ENCODE measurements at places on chromosomes 5 and 9.
A peak's percentile ranks its signal among the peaks of the same experiment; 100 is the strongest.

DNA sequence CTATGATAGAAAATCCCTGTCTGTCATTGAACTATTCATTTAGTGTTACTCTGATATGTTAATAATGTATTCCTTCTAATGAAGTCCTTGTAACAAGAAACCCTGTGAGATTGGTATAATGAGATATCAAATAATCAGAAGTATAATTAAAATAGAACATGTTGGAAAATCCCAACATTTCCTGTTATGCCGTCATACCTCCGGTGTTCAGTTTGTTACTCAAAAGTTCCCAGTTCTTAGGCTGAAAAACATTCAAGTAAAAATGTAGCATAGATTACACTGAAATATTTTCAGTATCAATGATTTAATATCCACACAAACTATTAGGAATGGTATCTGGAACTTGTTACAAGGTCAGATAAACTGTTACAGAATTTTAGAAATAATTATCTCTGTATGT lies 227.5 kb downstream of the GNA14 start:
- no peak for DNase-seq

DNA sequence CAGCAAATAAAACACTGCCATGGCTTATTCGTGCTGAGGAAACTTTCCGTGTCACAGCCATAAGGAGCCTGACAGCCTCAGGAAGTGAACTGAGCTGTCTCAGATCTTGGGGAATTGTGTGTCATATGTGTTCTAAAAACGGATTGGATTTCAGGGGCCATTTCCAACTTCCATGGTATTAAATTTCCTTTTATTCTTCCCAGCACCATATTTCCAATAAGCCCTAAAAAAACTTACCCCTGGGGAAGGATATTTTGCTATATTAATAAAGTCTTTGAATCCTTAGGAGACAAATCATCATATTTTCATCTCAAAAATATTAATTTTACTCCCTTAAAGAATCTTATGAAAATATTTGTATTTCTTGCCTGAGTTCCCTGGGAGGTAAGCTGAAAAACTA lies 93.9 kb downstream of the LHFPL2 start:
- DNase-seq: no peak

- DNase-seq: peak; percentile 83
These were observed at the start of gene SFXN1 for GRCh38 chr5:175478384-175479124. TSS of gene SFXN1 (plus strand) at chr5:175478560. CDS start at chr5:175492104, 13,544 bp downstream.

- DNase-seq: no peak
These were observed 31.1 kb upstream of the CPLX2 start for GRCh38 chr5:175840050-175840841.

DNA sequence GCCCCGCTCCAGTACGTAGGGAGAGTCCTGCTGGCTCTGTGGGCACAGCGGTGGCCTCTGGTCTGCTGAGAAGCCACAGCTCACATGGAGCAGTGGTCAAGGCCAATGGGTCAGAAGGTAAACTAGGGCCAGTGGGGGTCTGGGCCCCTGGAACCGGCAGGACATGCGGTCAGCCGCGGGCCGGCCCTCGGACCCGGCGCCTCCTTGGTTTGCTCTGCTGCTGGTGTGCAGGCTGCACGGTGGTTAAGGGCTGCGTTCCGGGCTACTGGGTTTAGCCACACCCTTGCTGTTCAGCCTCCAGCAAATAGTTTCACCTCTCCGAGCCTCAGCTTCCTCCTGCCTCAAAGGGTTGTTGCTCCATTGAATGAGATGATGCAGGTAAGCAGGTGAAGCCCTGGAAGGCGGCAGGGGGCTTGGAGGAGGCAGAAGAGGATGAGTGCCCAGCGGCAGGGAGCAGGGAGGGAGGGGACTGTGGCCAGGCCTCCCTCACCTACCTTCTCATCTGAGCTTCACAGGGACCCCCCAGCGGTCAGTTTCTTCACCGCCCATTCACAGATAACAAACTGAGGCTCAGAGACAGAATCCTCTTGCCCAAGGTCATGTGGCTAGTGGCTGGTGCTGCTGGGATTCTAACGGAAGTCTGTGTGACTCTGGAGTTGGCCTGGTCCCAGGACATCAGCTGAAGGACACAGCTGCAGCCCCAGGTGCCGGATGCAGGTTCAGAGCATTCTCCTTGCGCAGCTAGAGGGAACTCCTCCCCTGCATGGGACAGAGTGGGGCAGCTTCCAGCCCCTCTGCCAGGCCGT lies 3.7 kb upstream of the COL5A1 start:
- no peak for DNase-seq

GRCh38 chr5:136631186-136631585 lies 265.8 kb upstream of the TRPC7 start:
- no peak for DNase-seq

GRCh38 chr9:113876151-113876992 lies at the start of gene ZNF618:
TSS of gene ZNF618 (plus strand) at chr9:113876309. CDS start at chr9:113876381, 72 bp downstream.
- DNase-seq: no peak

- DNase-seq: no peak
These were observed 72.7 kb upstream of the ASS1 start for GRCh38 chr9:130372057-130372456.

GRCh38 chr9:33436445-33436844 lies 10.9 kb downstream of the AQP3 start:
- DNase-seq: no peak

DNA sequence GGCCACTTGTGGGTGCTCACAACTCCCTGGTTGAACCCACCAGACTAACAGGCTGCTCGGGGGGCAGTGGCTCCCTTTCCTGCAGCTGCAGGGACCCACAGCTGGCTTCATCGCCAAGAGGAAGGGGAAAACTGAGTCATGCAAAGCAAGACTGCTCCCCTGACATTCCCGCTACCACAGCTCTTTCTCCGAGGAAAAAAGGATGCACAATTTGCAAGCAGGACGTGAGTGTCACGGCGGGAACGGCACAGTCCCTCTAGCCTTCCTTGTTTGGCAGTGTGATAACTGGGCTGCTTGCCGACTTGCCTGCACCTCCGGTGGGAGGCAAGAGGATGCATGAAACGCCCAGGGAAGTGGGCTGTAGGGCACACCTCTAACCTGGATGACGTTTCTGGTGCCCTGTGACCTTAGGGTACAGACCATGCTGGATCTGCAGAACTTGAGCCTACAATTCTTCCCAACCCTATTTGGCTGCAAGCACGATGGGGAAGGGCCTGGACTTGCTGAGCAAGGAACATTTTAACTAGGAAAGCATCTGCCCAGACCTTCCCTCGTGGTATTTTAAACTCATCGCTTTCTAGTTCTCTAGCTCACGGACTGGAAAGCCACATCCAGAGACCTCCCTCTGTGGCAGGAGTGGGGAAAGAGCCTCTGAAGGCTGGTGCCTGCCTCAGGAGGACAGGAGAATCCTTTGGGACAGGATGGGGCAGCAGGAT lies 7.8 kb downstream of the SH3PXD2B start:
- peak; percentile 71 for DNase-seq

GRCh38 chr5:179257176-179257682 lies 88.0 kb downstream of the ADAMTS2 start:
- DNase-seq: peak; percentile 74

DNA sequence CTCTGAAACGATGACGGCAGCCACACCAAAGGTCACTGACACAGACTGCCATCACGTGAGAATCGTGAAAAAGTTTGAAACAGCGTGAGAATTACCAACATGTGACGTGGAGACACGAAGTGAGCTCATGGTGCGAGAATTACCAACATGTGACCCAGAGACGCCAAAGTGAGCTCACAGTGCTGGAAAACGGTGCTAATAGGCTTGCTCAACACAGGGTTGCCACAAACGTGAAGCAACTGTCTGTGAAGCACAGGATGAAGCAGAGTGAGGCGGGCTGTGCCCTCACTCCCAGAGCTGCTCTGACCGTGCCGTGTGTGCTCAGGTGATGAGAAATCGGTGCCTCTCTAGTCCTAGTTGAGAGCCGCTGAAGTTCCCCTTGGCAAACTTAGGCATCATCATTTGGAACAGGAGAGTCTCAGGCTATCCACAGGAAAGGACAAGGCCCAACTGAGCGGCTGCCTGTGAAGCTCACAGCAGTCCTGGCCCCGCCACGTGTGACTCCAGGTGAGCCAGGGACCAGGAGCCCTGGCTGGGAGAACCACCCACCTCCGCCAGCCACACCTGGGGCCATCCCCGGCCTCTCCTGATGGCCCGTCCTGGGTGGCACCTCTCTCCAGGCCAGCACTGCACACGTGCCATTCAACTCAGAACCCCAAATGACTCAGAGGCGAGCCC lies 29.8 kb upstream of the SLC6A3 start:
- no peak for DNase-seq

GRCh38 chr5:177111720-177112394 lies 21.7 kb upstream of the NSD1 start:
- no peak for DNase-seq

GRCh38 chr9:100322954-100323536 lies 29.7 kb downstream of the TEX10 start:
- DNase-seq: peak; percentile 31

GRCh38 chr9:121818841-121819427 lies 167.5 kb downstream of the DAB2IP start:
- no peak for DNase-seq

DNA sequence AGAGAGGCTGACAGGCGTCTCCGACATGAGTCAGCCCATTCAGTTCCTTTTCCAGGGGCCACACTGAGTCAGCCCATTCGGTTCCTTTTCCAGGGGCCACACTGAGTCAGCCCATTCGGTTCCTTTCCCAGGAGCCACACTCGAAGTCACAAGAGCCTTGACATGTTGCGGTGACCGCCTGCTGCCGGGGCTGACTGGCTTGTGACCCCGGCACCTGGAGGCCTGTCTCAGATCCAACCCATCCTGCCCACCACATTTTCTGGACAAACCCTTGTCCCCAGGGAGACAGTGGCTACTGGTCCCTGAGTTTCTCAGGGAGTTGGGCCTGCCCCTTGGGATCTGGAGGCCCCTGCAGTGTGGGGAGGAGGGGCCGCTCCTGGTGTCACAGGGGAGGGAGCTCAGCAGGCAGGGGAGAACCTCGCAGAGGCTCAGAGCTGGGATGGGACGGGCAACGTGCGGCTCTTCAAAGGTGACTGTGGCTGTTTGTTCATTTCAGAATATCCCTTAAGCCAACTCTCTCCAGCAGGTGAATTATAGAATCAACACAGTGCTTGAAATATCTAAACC lies 40.5 kb upstream of the LPCAT1 start:
- DNase-seq: no peak

DNA sequence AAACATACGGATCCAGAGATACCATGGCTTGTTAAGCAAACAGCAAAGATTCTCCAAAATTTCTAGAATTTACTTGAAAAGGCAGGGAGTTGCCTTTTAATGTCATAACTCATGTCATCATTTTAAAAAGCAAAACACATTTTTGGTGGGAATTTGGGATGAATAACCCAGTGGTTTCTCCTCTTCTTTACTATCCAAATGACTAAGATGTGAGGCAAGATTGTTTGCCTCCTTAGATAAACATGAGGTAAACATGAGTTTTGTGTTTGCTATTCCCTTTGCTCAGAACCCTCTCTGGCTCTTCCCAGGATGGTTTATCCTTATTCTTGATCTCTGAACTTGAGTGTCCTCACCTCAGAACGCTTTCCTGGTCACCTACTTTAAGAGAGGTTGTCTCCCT lies 267.0 kb downstream of the EBF1 start:
- DNase-seq: no peak

DNA sequence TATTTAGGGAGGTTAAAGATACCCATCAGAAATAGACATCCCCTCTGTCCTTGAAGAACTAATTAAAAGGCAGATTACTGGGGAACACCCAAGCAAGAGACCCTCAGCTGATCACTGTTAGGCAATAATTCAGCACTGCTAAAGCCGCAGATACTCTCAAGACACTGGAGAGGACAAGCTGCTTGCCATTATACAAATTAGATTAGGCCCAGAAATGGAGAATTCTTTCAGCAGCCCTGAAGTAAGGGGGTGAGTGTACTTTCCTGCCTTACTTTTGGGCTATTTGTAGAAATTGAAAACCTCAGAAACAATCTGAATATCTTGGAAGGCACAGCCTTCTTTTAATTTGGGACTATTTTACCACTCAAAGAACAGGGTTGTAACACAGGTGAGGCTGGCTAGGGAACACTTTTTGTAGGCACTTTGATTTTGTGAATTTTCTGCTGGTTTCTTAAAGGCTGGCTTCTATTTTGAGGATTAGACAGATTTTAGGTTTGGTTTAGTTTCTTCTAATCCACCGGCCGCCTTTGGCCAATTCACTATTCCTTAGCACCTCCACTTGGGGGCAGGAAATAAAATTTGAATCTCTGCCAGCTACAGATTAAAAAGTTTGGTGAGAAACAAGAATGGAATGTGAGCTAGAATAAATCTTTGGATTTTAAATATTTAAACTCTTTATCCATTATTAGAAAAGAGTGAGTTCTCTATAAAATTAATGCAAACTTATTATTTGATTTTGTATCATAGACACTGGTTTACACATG lies 106.0 kb downstream of the SMARCA2 start:
- no peak for DNase-seq

DNA sequence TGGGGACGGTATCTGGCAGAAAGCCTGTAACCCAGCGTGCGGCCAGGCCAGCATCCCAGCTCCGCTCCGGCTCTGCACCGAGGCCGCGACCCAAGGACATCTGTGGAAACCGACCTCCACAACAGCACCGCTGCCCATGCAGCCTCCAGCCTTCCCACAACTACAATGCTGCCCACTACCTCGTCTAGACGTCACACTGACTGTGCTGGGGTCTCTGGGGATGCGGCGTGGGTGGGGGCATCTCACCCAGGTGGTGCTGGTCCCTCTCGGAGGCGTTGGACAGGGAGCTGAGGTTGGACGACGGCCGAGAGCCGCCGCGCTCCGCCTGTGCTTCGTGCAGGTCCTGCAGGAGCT lies 14.4 kb upstream of the ZDHHC11 start:
- DNase-seq: no peak

GRCh38 chr5:154209591-154210081 lies 19.1 kb downstream of the GALNT10 start:
- DNase-seq: no peak

- DNase-seq: peak; percentile 15
These were observed 39.8 kb upstream of the SLC24A2 start for GRCh38 chr9:19828576-19829109.

DNA sequence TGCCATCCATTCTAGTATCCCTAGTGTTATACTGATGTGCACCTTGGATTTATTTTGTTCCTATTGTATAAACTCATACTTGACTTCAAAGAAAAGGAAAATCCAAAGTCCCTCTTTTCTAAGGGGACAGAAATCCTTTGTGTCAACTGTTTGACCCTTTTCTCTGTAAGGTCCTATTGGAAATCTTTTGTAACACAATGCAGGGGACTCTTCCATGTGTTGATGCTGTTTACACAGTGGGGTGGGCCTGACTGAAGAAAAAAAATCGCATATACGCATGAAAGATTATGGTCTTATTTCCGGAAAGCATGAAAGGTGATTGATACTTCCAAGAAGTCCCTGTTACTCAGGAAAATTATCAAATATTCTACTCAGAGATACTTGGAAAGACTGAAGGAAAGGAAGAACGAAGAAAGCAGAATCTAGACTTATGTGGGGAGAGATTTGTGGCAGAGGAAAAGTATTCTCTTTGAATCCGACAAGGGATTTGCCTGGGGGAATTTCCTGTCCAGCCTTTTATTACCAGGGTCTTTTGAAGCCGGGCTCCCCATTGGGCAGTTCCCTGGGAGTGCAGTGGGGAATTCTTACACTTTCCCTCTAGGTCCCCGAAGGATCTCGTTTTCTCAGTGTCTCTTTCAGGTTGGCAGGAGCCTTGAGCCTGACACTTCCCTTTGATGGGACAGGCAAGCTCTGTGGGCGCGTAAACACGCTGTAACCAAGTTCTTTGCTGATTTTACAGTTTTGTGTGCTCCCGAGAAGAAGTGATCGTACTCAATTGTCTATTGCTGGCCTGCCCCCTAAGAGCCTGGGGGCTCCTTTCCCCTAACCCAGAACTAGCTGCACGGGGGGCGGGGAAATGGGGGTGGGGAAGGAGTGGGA lies 779 bp upstream of the VCAN start:
- DNase-seq: peak; percentile 51

- DNase-seq: no peak
These were observed 28.1 kb downstream of the PTGES2 start for GRCh38 chr9:128099231-128099931.

GRCh38 chr9:137318602-137319001 lies 16.5 kb upstream of the NRARP start:
- no peak for DNase-seq
